ENCODE measurements at places on chromosomes 5 and 9.

GRCh38 chr5:124743602-124744169 is 2.8 kb downstream of the ZNF608 start:
- no peak for DNase-seq

DNA sequence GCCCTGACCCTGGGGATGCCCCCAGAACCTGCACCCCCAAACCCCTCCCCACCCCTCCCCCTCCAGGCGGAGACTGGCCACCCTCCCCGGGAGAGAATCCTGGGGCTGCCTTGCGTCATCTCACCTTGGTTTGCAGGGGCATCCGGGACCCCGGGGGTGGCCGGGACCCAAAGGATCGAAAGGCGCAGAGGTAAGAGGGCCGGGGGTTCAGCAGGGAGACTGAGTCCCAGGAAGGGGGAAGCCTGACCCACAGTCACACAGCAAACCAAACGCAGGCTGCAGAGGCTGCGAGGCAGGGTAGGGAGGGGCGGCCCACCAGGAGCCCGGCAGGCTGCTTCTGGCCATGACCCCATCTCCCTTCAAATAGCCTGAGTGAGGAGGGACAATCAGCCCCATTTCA is 33.8 kb upstream of the ORM1 start:
- DNase-seq = no peak

DNA sequence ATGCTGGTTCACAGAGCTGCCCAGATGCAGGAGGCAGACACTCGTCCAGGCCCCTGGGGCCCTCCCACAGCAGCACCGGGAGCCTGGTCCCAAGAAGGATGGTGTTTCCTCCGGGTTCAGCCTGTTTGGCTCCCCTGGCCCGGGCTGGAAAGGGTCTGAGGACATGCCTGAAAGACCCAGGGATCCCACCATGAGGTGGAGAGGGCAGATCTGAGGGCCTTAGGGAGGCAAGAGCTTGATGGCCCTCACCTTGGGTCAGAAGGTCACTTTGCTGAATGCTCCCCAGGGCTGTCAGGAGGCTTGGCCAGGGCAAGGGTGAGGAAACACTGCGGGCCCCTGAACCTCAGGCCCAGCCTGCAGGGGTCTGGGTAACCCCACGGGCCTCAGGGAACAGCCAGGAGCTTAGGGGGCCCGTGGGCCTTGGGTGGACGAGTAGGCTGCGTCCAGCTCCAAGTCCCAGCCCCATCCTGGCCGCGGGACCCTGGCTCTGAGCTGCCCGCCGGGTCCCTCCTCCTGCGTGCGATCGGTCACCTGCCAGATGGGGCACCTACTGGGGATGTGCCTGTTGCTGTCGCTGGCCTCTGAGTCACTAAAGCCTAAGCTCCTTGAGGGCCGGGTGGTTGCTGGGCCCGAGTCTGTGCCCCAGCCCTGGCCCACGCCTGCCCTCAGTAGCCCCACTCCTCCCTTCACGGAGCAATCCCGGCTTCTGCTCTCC is 106.2 kb downstream of the ZNF354C start:
- no peak for DNase-seq

DNA sequence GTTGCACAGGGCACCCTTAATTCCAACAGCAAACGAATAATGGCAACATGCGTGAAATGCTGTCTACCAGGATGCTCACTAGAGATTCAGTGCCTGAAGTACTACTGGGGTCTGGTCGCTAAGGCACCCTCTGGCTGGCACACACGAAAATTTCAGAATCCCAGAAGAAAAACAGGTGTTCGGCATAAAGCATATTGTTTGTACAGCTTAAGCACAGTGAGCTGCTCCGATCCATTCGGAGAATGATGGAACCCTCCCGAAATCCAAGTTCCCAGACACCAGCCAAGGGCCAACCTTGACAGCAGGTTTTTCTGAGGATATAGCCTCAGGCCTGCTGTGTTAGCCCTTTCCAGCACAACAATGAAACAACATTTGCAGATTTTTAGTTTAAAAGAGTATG is 61.4 kb upstream of the ALDH1B1 start:
- DNase-seq = no peak
